ENCODE measurements at places on chromosomes 6 and 20.

DNA sequence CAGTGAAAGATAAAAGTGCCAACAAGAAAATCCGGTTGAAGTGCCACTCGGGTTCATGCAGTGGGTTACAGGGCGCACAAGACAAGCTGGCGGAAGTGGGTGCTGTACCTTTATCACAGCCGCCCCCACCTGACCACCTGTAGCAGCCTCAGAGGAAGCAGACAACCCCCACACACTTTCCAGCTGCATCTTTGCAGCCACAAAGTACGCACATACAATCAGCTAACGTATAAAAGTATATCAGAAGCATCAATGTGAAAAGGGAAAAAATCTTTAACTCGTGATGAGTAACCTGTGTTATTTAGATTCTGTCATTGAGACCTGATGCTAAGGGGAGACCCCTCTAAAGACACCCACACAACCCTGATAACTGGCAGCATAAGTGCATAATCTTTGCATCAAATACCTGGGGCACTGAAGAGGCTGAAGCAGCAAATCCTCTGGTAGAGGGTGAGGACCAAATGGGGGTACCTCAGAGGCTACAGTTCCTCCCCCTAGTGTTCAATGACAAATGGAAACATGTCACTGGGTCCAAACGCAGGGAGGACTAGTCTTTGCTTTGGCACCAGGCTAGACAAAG lies 22.1 kb downstream of the BACH2 start:
- no peak for DNase-seq

- no peak for DNase-seq
Observed at GRCh38 chr6:155313602-155314091, 637 bp downstream of the TFB1M start.

GRCh38 chr6:118717106-118717505 lies 65.7 kb upstream of the CEP85L start:
- DNase-seq = no peak

DNA sequence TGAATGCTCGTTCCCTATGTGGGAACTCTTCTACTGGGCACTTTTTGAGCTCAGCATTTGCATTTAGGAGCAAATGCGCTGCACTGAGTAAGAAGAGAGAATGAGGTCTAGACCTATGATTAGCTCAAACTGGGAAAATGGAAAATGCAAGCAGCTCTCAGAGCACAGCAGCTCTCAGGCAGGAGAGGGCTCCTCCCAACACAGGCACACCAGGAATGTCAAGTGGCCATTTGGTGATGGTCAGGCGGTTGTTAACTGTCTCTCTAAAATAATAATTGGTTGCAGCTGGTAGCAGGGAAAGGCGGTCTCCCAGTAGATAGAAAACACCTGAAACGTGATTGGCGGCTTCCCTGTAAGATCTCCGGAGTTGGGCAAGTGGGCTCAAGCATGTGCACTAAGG lies 162.0 kb upstream of the ECI2 start:
- DNase-seq = no peak

GRCh38 chr6:149429427-149430360 lies 29.6 kb downstream of the SUMO4 start:
- DNase-seq = no peak

- DNase-seq = no peak
Observed at GRCh38 chr20:59042151-59042795, at the start of gene PRELID3B. PRELID3B (minus strand) TSS chr20:59042786; CDS start chr20:59042730, 56 bp downstream.

- no peak for DNase-seq
Observed at GRCh38 chr20:14979453-14979986, 642.1 kb upstream of the FLRT3 start.

DNA sequence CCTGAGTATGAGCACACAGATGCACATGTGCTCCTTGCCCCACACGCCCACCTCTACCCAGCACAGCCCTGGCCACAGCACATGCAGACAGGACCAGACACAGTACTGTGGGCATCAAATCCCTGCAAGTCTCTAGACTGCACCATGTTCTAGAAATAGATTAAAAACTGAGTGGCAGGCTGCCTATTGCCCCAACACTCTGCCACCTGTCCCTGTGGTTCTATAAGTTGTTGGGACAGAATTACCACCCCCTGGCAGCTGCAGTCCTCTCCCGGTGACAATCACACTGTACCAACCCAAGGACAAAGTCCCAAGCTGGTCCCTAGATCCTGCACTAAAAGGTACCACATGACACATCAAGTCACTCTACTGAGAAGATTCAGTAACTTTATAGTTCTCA lies 70.2 kb downstream of the B3GAT2 start:
- no peak for DNase-seq

DNA sequence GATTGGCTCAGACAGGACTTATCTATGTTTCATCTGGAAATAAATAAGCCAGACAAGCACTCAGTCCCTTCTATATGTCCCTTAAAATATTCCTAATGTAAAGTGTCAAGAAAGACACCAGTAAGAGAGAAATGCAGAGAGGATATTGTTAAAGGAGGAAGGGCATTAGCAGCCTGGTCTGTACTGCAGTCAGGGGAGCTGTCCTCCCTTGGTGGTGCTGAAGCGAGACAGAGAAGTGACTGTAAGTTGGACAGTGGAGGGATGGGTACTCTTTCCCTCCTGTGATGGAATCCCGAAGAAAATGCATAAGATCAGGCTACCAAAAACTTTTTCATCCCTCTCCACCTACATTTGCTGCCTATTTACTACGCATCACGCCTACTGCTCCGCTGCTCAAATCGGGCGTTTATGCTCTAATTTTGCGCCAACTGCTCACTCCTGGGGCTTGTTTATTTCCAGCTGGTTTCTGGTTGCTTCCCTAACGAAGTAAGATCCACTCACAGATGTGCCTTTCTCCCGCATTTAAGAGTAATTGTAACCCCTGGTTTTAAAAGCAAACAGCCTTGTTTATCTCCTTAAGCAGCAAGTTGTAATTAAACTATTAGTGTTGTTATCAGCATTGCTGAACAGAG lies 35.2 kb downstream of the PHACTR1 start:
- peak; percentile 47 for DNase-seq
